Erythroblast (primary cell): ENCODE measurements at places on chromosomes 5 and 9.
A peak's percentile ranks its signal among the peaks of the same experiment; 100 is the strongest.

DNA sequence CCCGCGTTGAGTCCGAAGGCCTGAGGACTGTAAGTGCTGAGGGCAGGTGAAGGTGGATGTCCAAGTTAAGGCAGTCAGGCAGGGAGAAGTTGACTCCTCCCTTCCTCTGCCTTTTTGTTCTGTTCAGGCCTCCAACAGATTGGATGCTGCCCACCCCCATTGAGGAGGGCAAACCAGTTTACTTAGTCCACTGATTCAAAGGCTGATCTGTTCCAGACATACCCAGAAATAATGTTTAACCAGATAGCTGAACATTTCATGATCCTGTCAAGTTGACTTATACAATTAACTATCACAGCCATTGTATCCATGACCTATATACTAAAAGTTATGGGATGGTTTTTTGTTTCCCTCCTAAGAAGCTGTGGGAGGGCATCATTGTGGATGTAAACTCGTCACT is 8.3 kb upstream of the TEX48 start:
- DNase-seq, result no peak

- DNase-seq, result no peak
These were observed 631 bp upstream of the RCL1 start for GRCh38 chr9:4792054-4792571.

DNA sequence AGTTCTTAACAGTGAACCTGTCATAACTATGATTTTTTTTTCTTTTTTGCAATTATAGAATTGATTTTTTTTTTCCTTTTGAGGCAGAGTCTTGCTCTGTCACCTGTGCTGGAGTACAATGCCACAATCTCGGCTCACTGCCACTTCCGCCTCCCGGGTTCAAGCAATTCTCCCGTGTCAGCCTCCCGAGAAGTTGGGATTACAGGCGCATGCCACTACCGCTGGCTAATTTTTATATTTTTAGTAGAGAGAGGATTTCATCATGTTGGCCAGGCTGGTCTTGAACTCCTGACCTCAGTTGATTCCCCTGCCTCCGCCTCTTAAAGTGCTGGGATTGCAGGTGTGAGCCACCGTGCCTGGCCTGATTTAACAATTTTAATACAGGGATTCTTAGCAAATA is 21.4 kb downstream of the UGCG start:
- DNase-seq, result no peak

GRCh38 chr9:36961561-36962325 is 72.3 kb downstream of the PAX5 start:
- no peak for DNase-seq

GRCh38 chr9:135835131-135835530 is 72.2 kb downstream of the CAMSAP1 start:
- no peak for DNase-seq

DNA sequence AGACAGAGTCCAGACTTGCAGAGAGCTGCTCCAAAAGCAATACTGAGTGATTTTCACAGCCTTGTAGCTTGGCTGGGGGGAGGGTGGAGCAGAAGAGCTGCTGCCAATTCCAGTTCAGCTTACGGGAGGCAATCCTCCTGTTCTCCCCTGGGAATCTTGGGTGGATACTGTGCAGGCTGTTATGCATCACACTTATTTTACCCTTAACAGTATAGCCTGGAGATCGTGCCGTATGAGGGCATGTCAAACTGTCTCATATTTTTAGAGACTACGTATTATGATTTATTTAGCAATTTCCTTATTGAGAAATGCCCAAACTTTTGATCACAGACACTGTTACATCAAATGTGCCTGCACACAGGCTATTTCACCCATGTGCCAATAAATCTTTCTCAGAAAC is 85.2 kb downstream of the BASP1 start:
- no peak for DNase-seq

DNA sequence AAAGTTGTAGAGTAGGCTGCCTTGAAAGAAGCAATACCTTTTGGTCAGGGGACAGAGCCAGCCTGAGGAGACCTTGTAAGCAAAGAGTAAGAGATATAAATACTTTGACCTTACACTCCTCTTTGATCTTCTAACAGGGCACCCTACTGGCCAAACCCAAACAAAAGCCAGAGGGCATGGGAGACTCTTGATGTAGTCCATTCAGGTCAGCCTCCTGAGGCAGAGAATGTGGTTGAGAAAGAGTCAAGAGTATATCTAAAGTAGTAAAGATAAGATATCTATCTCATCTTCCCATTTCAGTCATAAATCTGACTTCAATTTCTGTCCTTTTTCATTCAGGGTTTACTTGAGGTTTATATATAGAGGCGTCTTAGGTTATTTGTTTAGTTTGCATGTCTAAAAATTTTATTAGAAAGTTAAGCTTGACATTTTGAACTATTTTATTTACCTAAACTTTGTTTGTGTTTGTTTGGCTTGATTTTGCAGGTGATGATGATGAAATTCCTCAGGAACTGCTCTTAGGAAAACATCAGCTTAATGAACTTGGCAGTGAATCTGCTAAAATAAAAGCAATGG is 125.7 kb downstream of the NIPBL start:
- DNase-seq, result no peak

GRCh38 chr5:167643631-167644280 is 647.7 kb upstream of the WWC1 start:
- DNase-seq, result no peak

DNA sequence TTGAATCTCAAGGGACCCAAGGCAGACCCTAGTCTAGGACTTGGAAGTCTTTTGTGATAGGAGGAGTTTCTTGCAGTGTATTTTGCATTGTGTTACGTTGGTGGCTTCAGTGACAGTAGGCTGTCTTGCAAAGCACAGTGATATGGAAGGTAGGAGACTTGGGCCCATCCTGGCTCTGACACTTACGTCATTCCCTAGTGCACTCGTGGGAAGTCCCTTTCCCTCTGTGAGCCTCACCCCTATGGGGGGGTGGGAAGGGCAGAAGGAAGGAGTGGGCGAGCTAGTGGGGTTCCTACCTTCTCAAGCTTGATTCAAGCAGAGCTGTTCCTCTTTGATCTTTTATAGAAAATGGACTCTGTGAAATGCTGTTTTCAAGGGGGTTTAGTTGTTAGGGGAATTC is 9.2 kb upstream of the TEX53 start:
- no peak for DNase-seq

GRCh38 chr5:5385331-5385662 is 37.2 kb upstream of the ICE1 start:
- DNase-seq, result no peak

- no peak for DNase-seq
These were observed 80.0 kb upstream of the GRHPR start for GRCh38 chr9:37342493-37342892.

DNA sequence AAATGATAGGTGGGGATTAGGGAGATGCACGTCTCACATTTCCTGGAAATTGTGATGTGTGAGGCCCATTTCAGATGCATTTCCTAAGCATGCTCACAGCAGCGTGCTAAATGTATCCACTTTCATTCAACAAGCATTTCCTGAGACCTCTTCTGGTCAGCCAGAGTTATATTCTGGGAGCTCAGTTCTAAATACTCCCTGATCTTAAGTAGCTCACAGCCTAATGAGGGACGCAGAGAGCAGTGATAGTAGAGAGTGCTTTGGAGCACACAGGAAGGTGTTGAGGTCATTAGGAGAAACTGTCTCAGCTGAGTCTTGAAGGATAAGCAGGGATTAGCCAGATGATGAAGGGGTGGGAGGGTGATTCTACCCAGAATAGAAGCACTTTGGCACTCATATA is 46.2 kb upstream of the FSD1L start:
- DNase-seq, result peak; percentile 9

GRCh38 chr9:132214027-132214622 is 52.3 kb downstream of the NTNG2 start:
- no peak for DNase-seq

DNA sequence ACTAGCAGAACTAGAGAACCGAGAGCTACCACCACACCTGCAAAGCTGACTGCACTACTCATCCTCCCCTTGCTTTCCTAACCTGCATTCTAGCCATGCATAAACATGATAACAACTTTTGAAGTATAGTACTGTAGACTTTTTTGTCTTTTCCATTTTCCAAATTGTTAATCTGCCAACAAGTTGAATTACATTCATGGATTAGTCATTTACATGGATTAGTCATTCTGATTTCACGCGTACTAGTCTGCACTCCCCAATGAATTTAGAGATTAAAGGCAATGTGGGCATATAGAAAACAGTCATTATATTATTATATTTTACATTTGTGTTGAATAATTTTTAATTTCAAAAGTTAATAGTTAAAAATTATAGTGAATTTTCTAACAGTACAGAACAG is 81.4 kb downstream of the EDIL3 start:
- DNase-seq, result no peak
